ENCODE measurements at places on chromosomes 4 and X. TPM values are rescaled to one million over a fixed set of nuclear protein-coding genes. Genes with fewer than 3 reads are reported as not detected.

GRCh38 chr4:17809667-17810066 lies 890 bp downstream of the DCAF16 start:
- H3K36me3 ChIP-seq: peaks cover 2% of the 10 kb centered on the region
- H3K4me1 ChIP-seq: peaks cover 56% of the 10 kb centered on the region
- H3K27me3 ChIP-seq: no peaks in the 10 kb centered on the region
- H3K27ac ChIP-seq: peak overlapping the region; percentile 94

DNA sequence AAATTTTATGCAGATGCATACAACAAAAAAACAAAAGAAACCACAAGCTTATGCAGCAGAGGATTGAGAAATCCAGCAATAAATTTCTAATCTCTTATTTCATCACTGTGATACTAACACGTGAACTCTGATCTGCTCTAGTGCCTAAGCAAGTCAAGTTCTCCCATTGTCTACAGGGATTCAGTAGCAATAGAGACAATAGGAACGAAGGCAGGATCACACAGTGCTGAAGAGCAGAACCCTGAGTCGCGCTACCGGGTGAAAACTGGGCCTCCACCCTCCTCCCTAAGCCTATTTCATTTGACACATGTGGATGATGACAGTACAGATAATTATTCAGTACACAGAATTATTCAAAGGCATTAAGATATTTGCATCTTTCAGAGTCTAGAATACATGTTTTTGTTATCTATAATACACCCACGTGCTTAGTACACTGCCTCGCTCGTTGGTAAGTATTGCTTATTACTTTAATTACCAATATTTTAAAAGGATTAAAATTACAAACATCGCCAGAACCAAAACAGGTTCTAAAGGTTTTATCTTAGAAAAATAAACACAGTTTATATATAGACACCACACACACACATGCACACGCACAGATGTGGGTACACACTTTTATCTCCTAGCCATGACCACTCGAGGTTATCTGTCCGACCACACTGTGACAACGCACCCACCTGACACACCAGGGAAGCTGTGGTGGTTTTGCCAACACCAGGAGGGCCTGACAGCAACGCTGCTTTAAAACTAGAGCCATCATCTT lies 60.1 kb downstream of the RFC1 start:
- no peak overlapping the region for H3K27ac ChIP-seq
- H3K27me3 ChIP-seq: no peaks in the 10 kb centered on the region
- no peaks in the 10 kb centered on the region for H3K4me1 ChIP-seq
- no peak overlapping the region for H3K4me3 ChIP-seq

GRCh38 chrX:67648361-67648760 lies 104.5 kb downstream of the AR start:
- H3K4me1 ChIP-seq: no peaks in the 10 kb centered on the region
- no peaks in the 10 kb centered on the region for H3K36me3 ChIP-seq
- no peak overlapping the region for H3K4me3 ChIP-seq
- H3K27ac ChIP-seq: no peak overlapping the region
- DNase-seq: no peak

DNA sequence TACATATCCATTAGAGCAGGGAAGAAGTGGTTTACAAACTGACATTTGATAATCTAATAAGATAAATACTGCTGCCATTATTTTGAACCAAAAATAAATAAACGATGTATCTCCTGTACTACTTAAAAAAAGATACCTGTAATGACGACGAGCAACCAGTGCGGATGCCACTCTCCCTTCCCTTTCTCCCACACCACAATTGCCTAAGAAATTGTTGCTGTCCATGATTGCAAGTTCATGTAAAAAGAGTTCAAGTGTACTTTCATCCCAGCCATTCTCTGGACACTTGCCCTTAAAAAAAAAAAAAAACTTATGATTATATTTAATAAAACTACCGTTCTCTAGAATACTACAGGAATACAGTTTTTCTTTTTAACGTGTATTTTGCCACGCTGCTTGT lies 1.4 kb downstream of the SEPSECS start:
- peaks cover 18% of the 10 kb centered on the region for H3K4me1 ChIP-seq
- H3K4me3 ChIP-seq: no peak overlapping the region
- no peaks in the 10 kb centered on the region for H3K27me3 ChIP-seq
- H3K36me3 ChIP-seq: no peaks in the 10 kb centered on the region
- H3K27ac ChIP-seq: no peak overlapping the region

GRCh38 chrX:105299286-105299685 lies 78.8 kb upstream of the TEX13A start:
- H3K27me3 ChIP-seq: no peaks in the 10 kb centered on the region
- H3K4me3 ChIP-seq: no peak overlapping the region
- DNase-seq: no peak
- H3K4me1 ChIP-seq: no peaks in the 10 kb centered on the region
- no peak overlapping the region for H3K27ac ChIP-seq
- H3K36me3 ChIP-seq: no peaks in the 10 kb centered on the region

GRCh38 chr4:11175374-11175773 lies 253.3 kb downstream of the HS3ST1 start:
- no peak overlapping the region for H3K27ac ChIP-seq
- no peak overlapping the region for H3K4me3 ChIP-seq
- no peaks in the 10 kb centered on the region for H3K27me3 ChIP-seq
- H3K36me3 ChIP-seq: no peaks in the 10 kb centered on the region

DNA sequence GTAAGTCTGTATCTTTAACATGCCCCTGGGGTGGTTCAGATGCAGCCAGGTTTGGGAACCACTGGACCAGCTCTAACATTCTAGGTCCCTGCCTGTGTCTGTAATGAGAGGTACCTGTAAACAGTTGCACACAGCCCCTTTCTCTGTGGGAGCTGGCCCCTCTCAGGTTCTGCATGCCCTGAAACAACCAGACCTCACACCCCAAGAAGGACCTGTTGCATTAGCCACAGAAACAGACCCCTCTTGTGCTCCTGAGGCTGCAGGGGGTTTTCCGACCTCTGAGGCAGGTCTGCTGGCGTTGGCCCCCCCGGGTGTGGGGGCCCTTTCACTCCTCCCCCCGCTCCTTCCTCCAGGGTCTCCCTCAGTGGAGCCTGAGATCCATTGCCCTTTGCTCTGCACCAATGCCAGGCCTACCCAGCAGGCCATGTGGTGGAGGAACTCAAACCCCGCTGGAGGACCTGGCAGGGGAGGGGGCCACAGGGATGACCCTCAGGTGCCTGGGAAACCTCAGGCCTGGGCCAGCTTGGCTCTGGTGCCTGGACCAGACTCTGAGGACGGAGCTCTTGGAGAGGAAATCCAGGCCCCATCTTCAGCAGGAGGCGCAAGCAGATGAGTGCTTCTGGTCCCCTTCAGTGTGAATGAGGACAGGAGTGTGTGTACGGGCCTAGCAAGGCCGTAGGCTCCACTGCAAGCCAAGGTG lies 61.4 kb upstream of the PJA1 start:
- no peak overlapping the region for H3K4me3 ChIP-seq
- no peak for DNase-seq
- H3K36me3 ChIP-seq: no peaks in the 10 kb centered on the region
- H3K27ac ChIP-seq: no peak overlapping the region
- no peaks in the 10 kb centered on the region for H3K27me3 ChIP-seq
- H3K4me1 ChIP-seq: peaks cover 4% of the 10 kb centered on the region

DNA sequence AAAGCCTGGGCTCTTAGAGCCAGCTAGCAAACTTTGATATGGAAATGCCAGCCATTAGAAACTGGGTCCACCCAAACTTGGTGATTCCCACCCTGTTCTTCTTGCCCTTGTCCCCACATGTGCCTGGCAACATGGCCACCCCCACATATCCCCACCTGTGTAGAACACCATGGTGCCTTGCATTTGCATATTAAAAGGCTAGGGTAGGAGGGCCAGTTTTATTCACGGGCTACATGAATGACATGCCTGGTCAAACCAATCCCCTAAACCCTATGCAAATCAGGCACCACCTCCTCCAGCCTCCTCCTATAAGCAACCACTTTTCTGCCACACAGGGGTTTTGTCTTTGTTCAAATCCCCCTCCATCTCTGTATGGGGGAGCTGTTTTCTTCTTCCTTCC lies 104.9 kb downstream of the CLNK start:
- H3K27ac ChIP-seq: no peak overlapping the region
- H3K36me3 ChIP-seq: no peaks in the 10 kb centered on the region
- no peak for DNase-seq
- no peak overlapping the region for H3K4me3 ChIP-seq

DNA sequence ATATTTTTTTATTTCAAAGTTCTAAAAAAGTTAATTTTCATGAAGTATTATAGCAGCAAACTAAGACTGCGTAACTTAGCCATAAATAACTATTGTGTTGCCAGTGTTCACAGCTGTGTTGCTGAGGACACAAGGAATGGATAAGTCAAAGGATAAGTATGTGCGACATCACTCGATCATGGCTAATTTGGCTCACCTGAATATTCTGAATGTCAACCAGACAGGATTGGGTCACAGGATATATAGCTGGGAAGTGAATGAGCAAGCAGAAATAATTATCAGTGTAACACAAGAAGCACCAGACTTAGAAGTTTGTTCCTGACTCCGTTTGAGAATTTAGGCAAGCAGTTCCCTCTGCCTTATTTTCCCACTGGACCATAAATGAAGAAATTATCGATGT lies 33.9 kb downstream of the PRDM8 start:
- H3K4me1 ChIP-seq: no peaks in the 10 kb centered on the region
- no peak for DNase-seq
- H3K27me3 ChIP-seq: peaks cover 25% of the 10 kb centered on the region

- H3K4me1 ChIP-seq: peaks cover 34% of the 10 kb centered on the region
- no peaks in the 10 kb centered on the region for H3K27me3 ChIP-seq
- no peak for DNase-seq
- no peak overlapping the region for H3K4me3 ChIP-seq
- no peaks in the 10 kb centered on the region for H3K36me3 ChIP-seq
- peak overlapping the region; percentile 45 for H3K27ac ChIP-seq
Observed at GRCh38 chr4:10032625-10033024, 11.3 kb upstream of the SLC2A9 start.

- no peak overlapping the region for H3K27ac ChIP-seq
- H3K4me3 ChIP-seq: no peak overlapping the region
- no peaks in the 10 kb centered on the region for H3K4me1 ChIP-seq
- DNase-seq: no peak
- H3K36me3 ChIP-seq: no peaks in the 10 kb centered on the region
Observed at GRCh38 chr4:106618956-106619355, 250.4 kb upstream of the GIMD1 start.

- H3K4me1 ChIP-seq: no peaks in the 10 kb centered on the region
- H3K36me3 ChIP-seq: no peaks in the 10 kb centered on the region
- DNase-seq: no peak
- no peak overlapping the region for H3K27ac ChIP-seq
- no peaks in the 10 kb centered on the region for H3K27me3 ChIP-seq
Observed at GRCh38 chr4:22745234-22745633, 52.5 kb downstream of the GBA3 start.

GRCh38 chrX:133335027-133335426 lies 80.3 kb downstream of the GPC4 start:
- no peaks in the 10 kb centered on the region for H3K27me3 ChIP-seq
- H3K4me3 ChIP-seq: no peak overlapping the region
- no peak for DNase-seq
- no peaks in the 10 kb centered on the region for H3K36me3 ChIP-seq
- no peak overlapping the region for H3K27ac ChIP-seq
- peaks cover 4% of the 10 kb centered on the region for H3K4me1 ChIP-seq

GRCh38 chrX:119151051-119151380 lies 23.4 kb upstream of the KIAA1210 start:
- DNase-seq: no peak
- no peak overlapping the region for H3K4me3 ChIP-seq
- no peak overlapping the region for H3K27ac ChIP-seq
- no peaks in the 10 kb centered on the region for H3K36me3 ChIP-seq
- no peaks in the 10 kb centered on the region for H3K27me3 ChIP-seq
- H3K4me1 ChIP-seq: no peaks in the 10 kb centered on the region

DNA sequence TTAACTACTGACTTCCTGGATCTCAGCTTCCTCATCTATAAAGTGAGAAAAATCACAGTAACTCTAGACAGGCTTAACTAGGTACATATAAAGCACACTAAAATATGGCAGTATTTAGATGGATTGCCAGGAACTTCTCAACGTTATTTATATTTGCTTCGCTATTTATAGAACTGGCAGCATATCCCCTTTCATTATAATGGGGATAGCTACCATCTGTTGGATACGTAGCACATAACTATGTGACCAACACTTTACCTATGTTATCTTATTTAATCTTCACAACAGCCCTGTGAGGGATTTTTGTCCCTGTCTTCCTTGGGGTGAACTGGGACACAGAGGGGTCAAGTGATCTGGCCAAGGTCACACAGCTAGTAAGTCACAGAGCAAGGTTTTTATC lies 64.6 kb downstream of the ENPEP start:
- H3K4me1 ChIP-seq: no peaks in the 10 kb centered on the region
- no peaks in the 10 kb centered on the region for H3K27me3 ChIP-seq
- H3K4me3 ChIP-seq: no peak overlapping the region
- no peak overlapping the region for H3K27ac ChIP-seq
- H3K36me3 ChIP-seq: no peaks in the 10 kb centered on the region
- no peak for DNase-seq

DNA sequence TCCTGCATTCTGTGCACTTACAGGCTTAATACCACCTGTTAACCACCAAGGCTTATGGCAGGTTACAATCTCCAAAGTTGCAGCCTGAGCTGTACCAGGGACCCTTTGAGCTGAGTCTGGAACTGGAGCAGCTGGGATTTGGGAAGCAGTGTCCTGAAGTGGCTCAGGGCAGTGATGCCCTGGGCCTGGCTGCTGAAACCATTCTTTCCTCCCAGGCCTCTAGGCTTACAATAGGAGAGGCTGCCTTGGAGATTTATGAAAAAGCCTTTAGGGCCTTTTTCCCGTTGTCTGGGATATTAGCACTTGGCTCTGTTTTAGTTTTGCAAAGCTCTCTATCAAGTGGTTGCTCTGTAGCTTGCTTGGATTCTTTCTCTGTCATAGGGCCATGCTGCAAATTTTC lies 154.3 kb upstream of the CASK start:
- no peak for DNase-seq
- H3K4me1 ChIP-seq: no peaks in the 10 kb centered on the region
- no peaks in the 10 kb centered on the region for H3K27me3 ChIP-seq
- H3K27ac ChIP-seq: no peak overlapping the region
- no peaks in the 10 kb centered on the region for H3K36me3 ChIP-seq

GRCh38 chrX:32137525-32137924 lies 1065.7 kb upstream of the FTHL17 start:
- no peaks in the 10 kb centered on the region for H3K36me3 ChIP-seq
- no peak for DNase-seq
- H3K27me3 ChIP-seq: no peaks in the 10 kb centered on the region
- H3K4me3 ChIP-seq: no peak overlapping the region

- no peak overlapping the region for H3K27ac ChIP-seq
- no peaks in the 10 kb centered on the region for H3K27me3 ChIP-seq
- no peaks in the 10 kb centered on the region for H3K36me3 ChIP-seq
- no peak for DNase-seq
- H3K4me3 ChIP-seq: no peak overlapping the region
Observed at GRCh38 chr4:76989391-76990061, 40.0 kb downstream of the SEPTIN11 start.

LRCH2 gene
- 0.44 TPM for total RNA-seq

RAB39B gene
- total RNA-seq: 0.89 TPM

SOX3 gene
- total RNA-seq: not detected

ARHGAP36 gene
- not detected for total RNA-seq

DACH2 gene
- not detected for total RNA-seq

KANTR gene
- 16.2 TPM for total RNA-seq

LPAR4 gene
- total RNA-seq: not detected

IL21 gene
- total RNA-seq: not detected

TMPRSS11F gene
- 14.7 TPM for total RNA-seq

TRAM1L1 gene
- 4.3 TPM for total RNA-seq

Data from suprapubic skin (tissue), 4 donors.